ENCODE measurements at places on chromosomes 16 and 17. TPM values are rescaled to one million over a fixed set of nuclear protein-coding genes. Genes with fewer than 3 reads are reported as not detected.

KCNJ18 gene
- total RNA-seq = not detected

DNA sequence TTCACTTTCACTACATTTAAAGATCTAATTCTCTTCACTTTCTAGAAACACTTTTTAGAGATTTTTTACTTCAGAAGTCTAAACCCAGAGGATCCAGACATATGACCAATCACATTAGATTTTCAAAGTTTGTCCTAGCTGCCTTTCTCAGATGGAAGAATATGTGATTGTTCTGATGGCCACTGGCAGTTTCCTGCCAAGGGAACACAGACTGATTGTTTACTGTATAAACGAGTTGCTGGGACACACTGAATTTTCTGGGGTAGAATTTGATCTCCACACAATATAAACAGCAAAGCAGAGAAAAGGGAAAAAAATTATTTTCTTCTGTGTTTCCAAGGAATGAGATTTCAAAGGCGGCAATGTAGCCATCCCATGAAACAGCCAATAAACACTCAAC, 480.0 kb downstream of the TOX3 start:
- no peak for DNase-seq

DNA sequence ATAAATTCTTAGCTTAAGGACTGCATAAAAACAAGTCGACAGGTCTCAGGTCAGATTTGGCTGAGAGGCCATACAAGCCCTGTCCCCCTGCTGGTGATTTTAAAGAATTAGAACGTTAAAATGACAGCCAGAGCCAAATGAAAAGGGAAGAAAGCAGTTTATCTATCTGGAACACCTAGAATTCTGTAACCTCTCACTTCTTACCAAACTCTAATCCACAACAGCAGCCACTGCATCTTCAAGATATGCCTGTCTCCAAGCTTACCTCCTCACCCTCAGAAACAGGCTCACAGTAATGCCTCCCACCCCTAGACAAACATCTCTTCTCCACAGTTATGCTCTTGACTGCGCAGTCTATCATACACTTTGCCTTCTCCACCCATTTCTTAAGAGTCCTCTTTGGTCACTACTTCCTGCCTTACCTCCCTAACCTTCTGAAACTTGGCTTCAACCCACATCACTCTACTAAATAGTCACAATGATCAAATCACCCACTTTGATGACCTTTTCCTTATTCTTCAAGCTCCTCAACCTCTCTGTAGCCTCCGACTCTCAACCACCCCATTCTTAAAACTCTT, 14.2 kb downstream of the ANKFY1 start:
- DNase-seq = no peak

DNA sequence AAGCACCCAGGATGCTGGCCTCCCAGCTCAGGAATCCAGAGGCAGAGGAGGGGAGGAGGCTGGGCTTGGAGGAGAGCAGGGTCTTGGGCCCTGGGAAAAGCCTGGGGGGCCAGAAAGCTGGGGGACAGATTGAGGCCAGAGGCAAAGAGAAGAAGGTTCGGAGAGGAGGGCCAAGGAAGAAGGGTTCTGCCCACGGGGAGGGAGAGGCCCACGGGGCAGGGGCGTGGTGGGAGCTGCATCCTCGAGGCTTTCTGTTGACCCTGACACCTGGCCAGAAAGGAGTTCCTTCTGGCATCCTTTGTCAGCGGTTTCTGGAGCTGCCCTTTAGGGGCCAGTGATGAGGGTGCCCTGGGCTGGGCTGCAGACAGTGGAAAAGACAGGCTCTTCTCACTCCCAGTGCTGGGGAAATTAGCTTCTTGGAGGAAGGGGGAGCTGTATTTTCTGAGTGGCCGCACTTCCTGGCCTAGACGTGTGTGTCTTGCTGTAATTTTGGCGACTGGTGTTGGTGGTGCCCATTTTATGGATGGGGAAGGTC, 308.7 kb downstream of the SEC14L1 start:
- DNase-seq = no peak

GRCh38 chr17:29384901-29385300, 5.3 kb upstream of the TAOK1 start:
- DNase-seq = no peak

DNA sequence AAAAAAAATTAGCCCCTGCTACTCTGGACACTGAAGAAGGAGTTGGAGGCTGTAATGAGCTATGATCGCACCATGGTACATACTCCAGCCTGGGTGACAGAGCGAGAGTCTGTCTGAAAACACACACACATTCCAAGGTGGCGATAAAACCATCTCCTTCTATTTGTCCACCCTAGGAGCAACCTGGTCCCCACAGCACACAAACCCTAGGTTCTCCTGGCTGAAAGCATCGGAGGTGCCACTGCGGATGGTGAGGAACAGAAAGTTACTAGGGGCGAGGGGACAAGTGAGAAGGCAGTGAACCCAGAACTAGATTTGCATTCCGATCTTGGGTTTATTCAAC, 1.4 kb upstream of the ECI1 start:
- no peak for DNase-seq

GRCh38 chr16:2161911-2162310, 6.3 kb downstream of the TRAF7 start:
- no peak for DNase-seq

ADORA2B gene
- 0.88 TPM for total RNA-seq

DNA sequence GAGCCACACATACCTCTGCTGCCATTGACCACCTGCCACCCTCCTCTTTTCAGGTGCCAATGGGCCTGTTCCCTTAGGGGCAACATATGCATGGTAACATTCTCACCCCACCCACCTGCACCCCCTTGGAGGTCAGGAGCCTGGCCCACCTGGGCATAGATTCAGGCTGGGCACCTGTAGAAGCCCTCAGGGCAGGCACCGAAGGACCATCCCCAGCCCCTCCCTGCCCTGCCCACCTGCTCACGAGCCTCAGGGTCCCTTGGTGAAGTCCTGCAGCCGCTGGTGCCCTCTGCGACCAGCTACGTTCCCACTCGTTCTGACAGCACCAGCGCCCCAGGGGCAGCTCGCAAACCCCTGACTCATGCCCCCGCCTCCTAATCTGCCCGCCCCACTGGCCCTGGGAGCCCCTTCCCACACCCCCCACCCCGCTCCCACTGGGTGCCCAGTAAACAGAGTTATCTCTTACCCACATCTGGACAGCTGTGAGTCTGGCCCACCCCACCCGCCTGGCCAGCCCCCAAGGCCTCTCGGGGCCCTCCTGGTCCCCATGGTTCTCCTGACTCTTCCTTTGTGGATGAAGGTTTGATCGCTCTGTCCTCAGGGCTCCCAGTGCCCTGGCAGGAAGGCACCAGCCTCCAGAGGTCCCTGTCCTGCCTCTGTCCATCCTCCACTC, at the start of gene SLC4A1:
Gene SLC4A1, minus strand, starts transcription at position 318 of the 673 bp plus-strand sequence. CDS start 5,269 bp downstream, outside the sequence.
- DNase-seq = no peak

GRCh38 chr16:49788572-49788971, 67.3 kb downstream of the ZNF423 start:
- DNase-seq = no peak

FNDC8 gene
- not detected for total RNA-seq

GRCh38 chr17:64466019-64466735, 17.3 kb downstream of the MILR1 start:
- DNase-seq = no peak

DNA sequence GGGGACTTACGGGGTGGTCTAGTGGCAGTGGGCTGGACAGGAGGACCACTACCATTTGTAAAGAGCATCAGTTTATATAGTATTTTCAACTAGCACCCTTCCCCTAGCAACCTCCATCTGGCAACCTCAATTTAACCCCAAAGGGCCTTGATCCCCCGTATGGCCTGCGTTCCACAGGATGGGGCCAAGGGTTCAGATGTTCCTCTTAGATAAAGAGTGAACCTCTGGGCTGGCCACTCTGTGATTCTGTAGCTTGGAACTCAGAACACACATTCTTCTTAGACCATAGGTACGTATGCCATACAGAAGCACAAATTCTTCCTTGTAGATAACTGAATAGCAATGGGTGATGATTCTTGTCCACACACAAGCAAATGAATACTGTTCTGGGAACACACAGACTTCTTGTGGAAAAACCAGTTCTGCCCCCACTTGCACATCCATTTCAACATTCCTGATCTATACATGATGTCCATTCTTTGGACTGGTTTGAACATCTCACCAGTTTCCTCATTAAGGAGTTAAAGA, 1.9 kb upstream of the GGA2 start:
- DNase-seq = no peak

DNA sequence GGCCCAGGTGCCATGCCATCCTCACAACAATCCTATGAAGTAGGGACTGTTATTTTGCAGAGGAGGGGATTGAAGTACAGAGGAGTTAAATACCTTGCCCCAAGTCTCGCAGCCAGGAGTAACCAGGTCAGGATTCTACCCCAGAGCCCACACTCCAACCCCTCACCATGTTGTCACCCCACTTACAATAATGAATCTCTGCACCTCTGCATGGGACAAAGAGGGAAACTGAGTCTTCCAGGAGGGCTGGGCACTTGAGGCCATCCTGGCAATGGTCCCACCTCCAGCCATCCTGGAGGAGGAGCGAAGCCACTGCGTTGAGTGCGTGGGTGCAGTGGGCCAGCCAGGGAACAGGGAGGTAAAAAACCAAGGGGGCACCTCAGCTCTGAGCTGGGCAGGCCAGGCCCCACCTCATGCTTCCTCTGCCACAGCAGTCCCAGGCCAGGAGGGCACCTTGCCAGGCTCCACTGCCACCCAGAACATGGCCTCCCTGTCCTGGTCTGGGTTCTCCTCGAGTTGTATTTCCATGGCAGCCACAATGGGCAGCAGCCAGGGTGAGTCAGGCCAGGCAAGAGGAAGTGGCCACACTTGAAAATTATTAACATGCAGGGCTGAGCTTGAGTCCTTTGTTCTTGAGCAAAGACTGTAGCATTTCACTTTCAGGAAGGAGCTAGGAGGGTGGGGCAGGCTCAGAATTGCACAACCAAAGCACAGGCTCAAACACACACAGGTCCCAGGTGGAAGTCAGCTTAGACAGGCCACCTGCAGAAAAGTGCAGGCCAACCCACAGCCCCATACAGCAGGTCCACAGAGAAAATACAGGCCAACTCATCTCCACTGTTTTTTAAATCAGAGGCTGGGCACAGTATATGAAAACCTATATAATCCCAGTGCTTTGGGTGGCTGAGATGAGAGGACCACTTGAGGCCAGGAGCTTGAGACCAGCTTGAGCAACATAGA, 52.1 kb downstream of the CUEDC1 start:
- no peak for DNase-seq

- DNase-seq = no peak
These were observed 2.5 kb upstream of the CDYL2 start for GRCh38 chr16:80806927-80807340.

SHBG gene
- total RNA-seq = not detected

SLC12A3 gene
- not detected for total RNA-seq

YBX2 gene
- 0.05 TPM for total RNA-seq

PLEKHH3 gene
- total RNA-seq = 0.14 TPM

- no peak for DNase-seq
These were observed 132.2 kb downstream of the RAP1GAP2 start for GRCh38 chr17:2928294-2928890.

EVPL gene
- not detected for total RNA-seq

- no peak for DNase-seq
These were observed 336 bp upstream of the BMERB1 start for GRCh38 chr16:15434079-15434424.

DNA sequence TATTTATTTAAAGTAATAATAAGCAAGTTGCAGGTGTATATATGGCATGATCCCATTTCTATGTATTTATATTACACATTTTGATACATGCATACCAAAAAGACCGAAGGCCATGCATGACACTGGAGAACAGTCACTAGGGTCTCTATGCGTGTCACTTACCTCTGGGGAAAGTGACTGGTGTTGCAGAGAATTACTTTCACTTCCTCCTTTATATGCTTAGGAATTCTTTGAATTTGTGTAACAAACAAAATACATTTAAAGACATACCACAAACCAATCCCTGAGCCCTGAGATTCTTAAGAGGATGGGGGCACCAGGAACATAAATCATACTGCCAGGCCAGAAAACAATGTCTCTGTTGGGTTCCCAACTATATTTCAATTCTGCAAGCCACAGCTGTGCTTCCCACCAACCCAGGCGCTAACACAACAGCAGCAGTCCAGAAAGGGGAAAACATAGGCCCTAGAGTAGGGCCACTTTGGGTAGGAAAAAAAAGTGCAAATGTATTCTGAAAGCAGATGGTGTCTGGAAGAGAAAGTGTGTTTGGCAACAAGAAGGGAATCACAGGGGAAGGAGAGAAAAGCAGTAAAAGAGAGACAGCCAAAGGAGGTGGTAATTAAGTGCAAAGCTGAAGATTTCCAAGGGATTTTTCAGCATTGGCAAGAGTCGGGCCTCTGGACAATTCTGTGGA, 24.5 kb upstream of the HYDIN start:
- no peak for DNase-seq

- no peak for DNase-seq
These were observed 534.3 kb upstream of the C16orf82 start for GRCh38 chr16:26532456-26532855.

GRCh38 chr17:45042346-45043120, 8.9 kb downstream of the DCAKD start:
- no peak for DNase-seq

GRCh38 chr17:17750881-17751280, 69.6 kb downstream of the RAI1 start:
- DNase-seq = peak; percentile 74

HBQ1 gene
- 2.0 TPM for total RNA-seq

YWHAE gene
- 134 TPM for total RNA-seq

DNA sequence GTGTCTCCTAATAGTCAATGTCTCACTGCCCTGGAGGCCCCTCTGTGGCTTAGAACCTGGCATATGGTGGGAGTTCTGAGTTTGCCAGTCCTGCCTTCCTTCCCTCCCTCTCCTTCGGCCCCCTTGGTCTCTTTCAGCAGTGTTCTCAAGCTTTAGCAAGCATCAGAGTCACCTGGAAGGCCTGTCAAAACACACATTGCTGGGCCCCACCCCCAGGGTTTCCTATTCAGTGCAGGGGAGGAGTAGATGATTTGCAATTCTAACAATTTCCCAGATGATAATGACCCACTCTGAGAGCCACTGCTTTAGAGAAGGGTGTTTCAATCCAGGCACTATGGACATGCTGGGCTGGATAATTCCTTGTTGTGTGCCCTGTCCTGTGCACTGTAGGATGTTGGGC, 26.4 kb upstream of the TMEM220 start:
- DNase-seq = no peak

OSBPL7 gene
- total RNA-seq = 119 TPM

GRCh38 chr17:50181591-50182560, 16.1 kb downstream of the SGCA start:
- DNase-seq = no peak

Measured in natural killer cell (primary cell).